ENCODE measurements at places on chromosomes 16 and 17. TPM values are rescaled to one million over a fixed set of nuclear protein-coding genes. Genes with fewer than 3 reads are reported as not detected.

GRCh38 chr16:31273676-31274075, 13.9 kb downstream of the ITGAM start:
- no peak for DNase-seq

- DNase-seq, result no peak
These were observed 23.9 kb upstream of the TMEM98 start for GRCh38 chr17:32903774-32904673.

GRCh38 chr16:51149721-51150164, 1.3 kb downstream of the SALL1 start:
- DNase-seq, result no peak

- DNase-seq, result no peak
These were observed 35.9 kb downstream of the ABCA10 start for GRCh38 chr17:69192754-69193153.

GRCh38 chr17:41258406-41258805, 3.2 kb downstream of the KRTAP9-9 start:
- DNase-seq, result no peak

DNA sequence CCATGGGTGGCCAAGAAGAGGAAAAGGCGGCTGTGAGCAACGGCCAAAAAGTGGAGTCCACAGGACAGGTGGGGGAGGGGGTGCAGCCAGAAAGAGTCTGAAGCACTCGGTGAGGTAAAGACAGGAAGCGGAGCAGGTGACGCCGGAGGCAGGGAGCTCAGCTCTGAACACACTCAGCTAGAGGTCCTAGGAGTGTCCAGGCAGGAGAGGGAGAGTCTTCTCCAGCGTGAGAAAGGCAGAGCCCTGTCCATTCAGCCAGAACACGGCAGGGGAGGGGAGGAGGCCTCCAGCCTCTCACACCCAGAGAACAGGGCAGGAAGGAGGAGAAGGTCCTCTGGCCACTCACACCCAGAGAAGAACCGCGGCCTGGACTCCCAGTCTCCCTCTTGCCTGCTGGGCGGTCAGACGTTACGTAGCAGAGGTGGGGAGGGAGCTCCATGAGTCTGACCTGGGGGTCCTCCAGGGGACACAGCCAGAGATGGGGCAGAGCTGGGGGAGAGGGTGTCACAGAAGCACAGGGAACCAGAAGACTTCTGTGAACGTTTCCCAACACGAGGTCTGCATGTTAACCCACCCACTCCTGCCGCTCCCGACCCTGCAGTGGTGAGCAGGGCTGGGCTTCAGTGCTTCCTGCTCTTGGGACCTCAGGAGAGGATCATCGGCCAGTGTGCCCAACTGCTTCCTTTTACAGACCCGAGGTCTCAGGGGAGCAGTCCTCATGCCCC, 89.2 kb downstream of the ABR start:
- DNase-seq, result no peak

GRCh38 chr17:80753685-80754345, 209.2 kb downstream of the RPTOR start:
- no peak for DNase-seq

- no peak for DNase-seq
These were observed 103.8 kb upstream of the CRHR1 start for GRCh38 chr17:45680360-45680759.

GRCh38 chr16:4452674-4453073, 21.8 kb downstream of the NMRAL1 start:
- no peak for DNase-seq

DNA sequence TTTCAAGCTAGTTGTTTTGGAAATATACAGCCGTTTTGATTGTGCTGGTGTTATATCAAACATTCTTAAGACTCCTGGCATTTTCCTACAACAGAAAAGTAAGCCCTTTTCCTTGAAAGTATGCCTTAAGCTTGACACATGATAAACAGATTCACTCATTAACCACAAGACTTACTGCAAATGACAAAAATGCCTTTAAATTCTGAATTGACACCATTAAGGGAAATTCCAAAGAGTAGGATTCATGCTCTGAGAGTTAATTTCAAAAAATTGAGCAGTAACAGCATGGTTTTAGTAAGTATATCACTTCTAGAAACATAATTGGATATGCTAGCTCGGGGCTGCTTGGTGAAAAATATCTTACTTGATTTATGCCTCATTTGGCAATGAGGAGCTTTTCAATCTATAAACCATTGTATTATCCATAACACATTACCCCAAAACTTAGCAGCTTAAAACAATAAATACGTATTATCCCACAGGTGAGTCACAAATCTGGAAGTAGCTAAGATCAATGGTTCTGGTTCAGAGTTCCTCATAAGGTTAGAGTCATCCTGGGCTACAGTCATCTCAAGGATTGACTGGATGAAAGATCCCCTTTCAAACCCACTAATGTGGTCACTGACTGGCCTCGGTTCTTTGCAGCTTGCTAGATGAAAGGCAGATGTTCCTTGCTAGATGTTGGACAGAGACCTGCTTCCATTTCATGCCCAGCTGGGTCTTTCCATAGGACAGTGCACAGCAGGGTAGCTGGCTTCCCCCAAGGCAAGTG, 8.2 kb upstream of the PHAF1 start:
- DNase-seq, result no peak

The DOC2A gene
- total RNA-seq, result under 0.01 TPM

Measured in lung microvascular endothelial cell (primary cell).